ENCODE measurements at places on chromosomes 2 and 18. TPM values are rescaled to one million over a fixed set of nuclear protein-coding genes. Genes with fewer than 3 reads are reported as not detected.

Gene RNU2-63P
- not detected for polyA plus RNA-seq

Gene GALM
- polyA plus RNA-seq: 59.6 TPM

Gene STPG4
- polyA plus RNA-seq: not detected

Gene C2orf78
- polyA plus RNA-seq: not detected

Gene ALK
- polyA plus RNA-seq: 0.24 TPM

Gene ACTR3
- 170 TPM for polyA plus RNA-seq

Gene GULP1
- polyA plus RNA-seq: 57.6 TPM

Gene NDUFV2
- 130 TPM for polyA plus RNA-seq

Gene CIDEA
- polyA plus RNA-seq: not detected

GRCh38 chr18:42107287-42107686, 152.3 kb downstream of the PIK3C3 start:
- no peak for DNase-seq

DNA sequence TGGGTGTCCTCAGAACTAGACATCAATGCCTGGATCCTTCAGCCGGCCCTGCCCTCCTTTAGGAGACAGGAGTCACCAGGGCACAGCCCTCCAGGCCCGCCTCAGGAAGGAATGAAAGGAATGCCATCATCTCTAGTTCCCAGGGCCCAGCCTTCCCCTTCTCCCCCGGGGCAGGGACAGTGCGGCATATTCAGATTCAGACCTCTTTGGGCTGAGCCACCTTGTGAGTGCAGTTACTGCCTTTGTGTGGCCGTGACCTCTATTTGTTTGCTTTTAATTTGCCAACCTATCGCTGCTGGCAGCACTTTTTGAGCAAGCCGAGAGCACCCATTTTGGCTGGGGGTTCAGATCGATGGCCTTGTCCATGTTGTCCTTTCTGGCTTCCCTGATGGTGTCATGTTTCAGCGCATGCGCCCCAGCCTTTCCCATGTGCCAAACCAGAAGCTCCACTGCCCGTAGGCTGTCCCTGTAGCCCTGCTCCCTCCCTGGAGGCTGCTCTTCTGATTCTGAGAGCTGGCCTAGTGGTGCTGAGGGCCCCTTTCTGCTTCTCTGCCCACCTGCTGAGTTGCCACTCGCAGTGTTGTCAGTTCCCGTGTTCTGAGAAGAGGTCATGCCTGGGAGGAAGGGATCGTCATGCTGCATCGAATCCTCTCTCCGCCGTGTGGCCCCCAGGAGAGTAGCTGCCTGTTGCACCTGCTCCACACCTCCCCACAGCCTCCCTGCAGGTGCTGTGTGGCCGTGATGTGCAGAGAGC, 10.9 kb downstream of the ANKRD23 start:
- DNase-seq: no peak

DNA sequence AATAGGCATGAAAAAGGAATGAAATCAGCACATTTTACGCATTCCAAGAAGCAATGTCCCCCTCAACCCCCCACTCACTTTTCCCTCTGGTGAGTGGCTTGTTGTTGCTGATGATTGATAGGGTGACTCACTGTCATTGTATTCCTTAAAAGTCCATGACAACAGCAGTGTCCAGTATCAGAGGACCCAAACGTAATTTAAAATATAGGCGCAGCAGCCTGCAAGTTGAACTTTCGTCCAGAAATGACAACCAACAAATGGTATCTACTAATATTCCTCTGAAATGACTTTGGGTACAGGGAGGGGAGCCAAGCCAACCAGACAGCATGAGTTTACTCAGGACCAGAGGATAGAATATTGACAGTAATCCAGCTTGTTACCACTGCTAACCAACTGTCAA, 182.9 kb upstream of the SIX3 start:
- no peak for DNase-seq

DNA sequence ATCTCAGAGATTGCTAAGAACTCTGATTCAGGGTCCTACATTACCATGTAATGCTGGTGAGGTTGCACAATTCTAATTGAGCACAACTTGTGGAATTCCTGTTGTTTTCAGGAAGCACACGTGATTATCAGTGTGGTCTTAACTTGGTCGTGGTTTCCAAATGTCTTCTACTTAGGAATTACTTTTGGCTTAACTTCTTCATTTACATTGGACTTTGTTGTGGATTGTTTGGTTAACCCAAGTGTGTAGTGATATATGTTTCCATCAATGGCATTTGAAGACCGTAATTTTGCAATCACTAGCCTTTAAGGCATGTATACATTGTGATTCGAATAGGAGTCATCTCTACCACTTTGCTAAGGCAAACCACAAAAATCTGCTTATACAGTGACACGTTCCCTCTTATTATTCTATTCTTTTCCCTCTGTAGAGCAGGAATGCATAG, 373.3 kb downstream of the IRS1 start:
- no peak for DNase-seq

DNA sequence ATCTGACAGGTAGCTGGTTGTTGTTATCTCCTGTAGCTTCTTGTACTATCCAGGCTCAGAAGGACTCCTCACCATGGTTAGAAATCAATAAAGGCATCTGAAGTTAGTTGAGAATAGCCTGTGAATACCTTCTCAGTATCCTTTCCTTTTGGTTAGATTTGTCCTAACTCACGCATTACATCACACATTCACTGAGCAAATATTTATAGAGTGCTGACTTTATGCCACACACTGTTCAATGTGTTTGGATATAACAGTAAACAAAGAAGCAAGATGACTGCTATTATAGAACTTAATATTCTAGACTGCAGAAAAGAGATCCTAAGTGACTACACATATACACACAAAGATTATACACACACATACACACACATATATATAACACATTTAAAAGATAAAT, 889.9 kb upstream of the CHAC2 start:
- DNase-seq: no peak

GRCh38 chr2:38771632-38772031, 6.4 kb upstream of the GEMIN6 start:
- DNase-seq: no peak

DNA sequence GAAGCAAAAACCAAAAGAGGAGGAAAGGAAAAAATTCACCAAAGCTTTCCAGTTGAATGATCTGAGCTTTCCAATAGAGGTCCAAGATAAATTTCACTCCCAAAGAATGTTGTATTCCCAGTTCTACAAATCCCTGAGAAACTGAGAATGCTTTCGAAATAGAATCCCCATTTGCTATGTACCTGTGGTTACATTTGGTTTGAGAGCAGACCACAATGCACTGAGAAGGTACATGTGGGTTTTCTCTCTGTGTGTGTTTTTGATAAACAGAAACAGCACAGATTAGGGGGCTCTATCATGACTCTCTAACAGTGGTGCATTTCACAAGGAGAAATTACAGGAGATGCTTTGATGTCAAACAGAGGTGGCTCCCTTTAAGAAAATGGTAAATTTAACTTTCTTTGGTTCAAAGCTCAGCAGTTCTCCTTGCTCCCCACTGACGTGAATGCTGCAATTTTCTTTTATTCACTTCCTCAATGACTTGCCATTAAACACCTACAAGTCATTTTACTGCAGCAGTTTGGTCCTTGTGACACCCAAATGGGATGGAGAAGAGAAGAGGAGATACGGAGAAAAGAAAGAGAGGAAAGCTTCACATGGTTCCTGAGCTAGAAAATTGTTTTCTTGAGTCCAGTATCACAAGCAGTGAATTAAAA, 108.7 kb downstream of the EPHA4 start:
- DNase-seq: no peak

DNA sequence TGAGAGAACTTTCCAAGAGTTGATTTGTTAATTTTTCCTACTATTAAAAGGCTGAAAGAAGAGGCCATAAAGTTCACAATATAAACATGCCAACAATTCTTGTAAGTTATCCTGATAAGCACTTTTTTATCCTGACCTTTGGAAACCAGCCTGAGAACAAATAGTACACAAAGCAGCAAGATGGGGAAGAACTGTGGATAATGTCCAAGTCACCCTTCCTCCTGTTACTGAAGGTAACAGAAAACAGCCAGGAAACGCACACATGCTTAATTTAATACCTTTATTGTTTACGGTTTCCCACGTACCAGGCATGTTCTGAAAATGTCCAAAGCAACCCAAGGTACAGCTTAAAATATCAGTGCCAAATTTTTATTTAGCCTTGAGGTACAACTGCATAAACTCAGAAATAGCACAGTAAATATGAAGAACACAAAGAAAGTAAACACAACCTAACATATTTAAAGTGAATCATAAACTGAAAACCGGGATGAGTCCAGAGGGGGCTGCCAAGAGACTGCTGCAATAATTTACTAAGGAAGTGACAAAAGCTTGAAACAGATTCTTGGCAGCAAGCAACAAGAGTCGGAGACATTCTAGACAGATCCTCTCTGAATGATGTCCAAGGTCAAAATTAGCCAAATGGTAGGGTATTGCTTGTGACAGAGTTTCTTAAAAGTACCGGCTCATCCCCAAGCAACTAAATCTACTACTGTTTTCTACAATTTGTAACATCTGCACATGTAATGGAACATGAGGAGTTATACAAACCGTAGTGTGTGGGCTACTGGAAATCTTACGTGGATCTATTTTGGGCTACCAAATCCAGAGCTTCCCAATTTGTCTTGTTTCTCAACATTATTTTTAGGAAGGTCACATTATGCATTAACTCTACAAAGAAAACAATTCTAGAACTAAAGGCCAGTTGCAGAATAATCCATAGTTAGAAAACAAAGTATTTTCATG, 93.2 kb downstream of the CABYR start:
- no peak for DNase-seq

GRCh38 chr2:196510246-196510645, 129.3 kb upstream of the CCDC150 start:
- no peak for DNase-seq

DNA sequence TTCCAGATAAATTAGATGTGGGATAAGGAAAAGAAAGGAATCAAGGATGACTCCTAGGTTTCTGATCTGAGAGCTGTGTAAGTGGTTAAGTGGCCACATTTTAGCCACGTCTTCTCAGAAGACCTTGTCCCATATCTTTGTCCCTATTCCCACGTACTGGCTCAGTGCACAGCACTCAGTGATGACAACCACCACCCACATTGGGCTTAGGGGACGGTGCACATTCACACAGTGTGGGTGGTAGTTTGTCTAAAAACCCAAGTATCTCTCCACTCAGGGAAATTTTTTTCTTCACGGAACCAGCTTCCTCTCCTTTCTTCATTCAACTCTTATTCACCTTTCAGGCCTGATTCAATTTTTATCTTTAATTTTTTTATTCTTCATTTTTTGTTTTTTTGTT, 30.6 kb upstream of the GCC2 start:
- no peak for DNase-seq

DNA sequence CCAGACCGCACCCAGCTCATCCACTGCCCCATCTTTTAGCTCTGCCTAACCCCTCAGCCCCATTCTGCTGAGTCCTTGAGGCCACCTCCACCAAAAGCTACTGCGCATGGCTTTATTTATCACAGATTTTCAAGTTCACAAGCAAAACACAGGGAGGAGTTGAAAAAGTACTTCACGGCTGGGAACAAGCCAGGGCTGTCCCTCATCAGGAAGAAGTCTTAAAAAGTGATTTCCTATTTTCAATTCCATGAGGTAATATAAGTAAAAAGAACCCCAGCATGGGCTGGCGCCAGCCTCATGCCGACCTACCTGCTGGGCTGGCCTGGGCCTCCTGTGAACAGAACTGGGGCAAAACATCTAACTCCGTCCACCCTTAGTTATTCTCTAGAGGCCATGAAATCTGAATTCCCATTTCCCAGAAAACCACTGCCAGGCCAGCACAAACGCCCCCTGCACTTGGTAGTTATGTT, 69.0 kb downstream of the POLR1A start:
- DNase-seq: no peak

- DNase-seq: no peak
Measured at GRCh38 chr2:128090575-128090944, 440 bp upstream of the UGGT1 start.

DNA sequence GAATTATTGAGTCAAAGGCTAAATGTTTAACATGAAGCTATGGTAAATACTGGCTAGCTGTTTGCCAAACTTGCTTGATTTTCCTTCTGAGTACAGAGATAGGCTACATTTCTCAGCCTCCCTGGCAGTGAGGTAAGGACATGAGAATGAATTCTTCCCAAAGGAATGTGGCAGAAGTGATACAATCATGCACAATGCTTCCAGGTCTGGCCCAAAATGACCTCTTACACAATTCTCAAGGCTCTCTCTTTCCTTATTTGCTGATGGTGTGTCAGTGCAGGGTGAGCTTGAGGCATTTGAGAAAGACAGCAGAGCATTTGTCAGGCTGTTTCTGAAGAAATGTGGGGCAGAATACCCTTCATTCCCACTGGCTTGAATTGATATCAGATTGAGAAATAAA, 95.6 kb upstream of the NABP1 start:
- DNase-seq: no peak

GRCh38 chr2:189014449-189015138, 40.4 kb downstream of the COL3A1 start:
- DNase-seq: no peak

- DNase-seq: no peak
Measured at GRCh38 chr2:213766465-213766901, 482.2 kb downstream of the SPAG16 start.

DNA sequence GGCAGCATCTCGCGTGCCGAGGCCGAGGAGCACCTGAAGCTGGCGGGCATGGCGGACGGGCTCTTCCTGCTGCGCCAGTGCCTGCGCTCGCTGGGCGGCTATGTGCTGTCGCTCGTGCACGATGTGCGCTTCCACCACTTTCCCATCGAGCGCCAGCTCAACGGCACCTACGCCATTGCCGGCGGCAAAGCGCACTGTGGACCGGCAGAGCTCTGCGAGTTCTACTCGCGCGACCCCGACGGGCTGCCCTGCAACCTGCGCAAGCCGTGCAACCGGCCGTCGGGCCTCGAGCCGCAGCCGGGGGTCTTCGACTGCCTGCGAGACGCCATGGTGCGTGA, 10.7 kb downstream of the ZAP70 start:
- no peak for DNase-seq

DNA sequence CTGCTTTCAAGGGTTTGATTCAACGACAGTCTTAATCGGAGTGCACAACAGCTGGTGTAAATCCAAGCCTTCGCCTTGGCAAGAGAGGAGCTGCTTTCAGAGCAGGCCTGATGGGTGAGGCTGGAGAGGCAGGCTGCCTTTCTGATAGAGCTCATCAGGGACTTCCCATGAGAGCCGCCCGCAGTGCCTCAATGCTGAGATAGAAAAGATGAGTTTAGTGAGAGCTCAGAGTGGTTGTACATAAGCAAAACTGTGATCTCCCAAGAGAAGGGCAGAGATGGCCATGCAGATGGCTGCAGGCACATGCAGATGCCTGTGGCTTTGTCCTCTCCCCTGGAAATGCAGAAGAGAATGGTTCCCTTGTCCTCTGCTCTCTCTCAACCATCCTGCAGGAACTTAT, 122.1 kb downstream of the ARL4C start:
- DNase-seq: no peak

- no peak for DNase-seq
Measured at GRCh38 chr2:212694398-212694797, 155.8 kb upstream of the ERBB4 start.

- no peak for DNase-seq
Measured at GRCh38 chr2:119649364-119649917, 29.6 kb upstream of the TMEM177 start.
